B cell (primary cell): ENCODE measurements at places on chromosomes 1 and 21. TPM values are rescaled to one million over a fixed set of nuclear protein-coding genes. Genes with fewer than 3 reads are reported as not detected.

Gene PYCR2
- 107 and 134 TPM in 2 replicates for polyA plus RNA-seq

Gene LACTBL1
- not detected in 2 replicates for polyA plus RNA-seq

DNA sequence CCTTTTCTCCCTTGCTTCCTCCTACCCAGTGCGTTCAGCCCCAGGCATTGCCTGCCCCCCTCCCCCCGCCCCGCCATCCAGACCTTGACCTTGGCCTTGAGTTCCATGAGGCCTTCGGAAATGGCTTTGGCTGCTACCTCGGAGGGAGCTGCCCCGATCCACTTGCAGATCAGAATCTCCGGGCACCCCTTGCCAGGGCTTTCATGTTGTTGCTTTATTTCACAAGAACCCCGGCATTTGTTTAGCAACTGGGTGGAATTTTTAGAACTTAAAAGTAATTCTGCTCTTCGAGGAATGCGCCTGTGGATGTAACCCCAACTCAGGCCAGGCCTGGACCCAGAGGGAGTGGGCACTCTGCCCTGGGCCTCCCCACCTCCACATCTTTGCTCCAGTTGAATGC, 154.1 kb upstream of the TMEM51 start:
- DNase-seq, result no peak
- no peak overlapping the region for H3K27ac ChIP-seq
- no peak overlapping the region for H3K4me3 ChIP-seq
- H3K4me1 ChIP-seq, result no peaks in the 10 kb centered on the region
- H3K36me3 ChIP-seq, result no peaks in the 10 kb centered on the region

DNA sequence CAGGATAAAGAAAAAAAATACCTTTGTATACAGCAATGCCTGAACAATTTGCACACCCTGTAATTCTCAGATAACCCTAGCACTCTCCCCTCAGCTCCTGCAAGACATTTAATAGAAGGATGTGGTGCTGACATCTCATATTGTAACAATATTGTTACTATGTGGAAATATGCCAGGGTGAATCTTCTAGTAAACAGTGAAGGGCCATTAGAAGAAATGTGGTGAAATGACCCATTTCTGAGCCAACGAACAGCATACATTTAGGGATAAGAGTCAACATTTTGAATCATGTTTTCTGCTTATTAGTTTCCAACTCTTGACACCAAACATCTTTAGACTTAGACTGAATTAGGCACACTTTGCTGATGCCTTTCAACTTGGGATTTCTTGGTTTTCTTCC, 188.2 kb downstream of the KAZN start:
- DNase-seq, result no peak
- H3K27ac ChIP-seq, result no peak overlapping the region
- H3K27me3 ChIP-seq, result no peaks in the 10 kb centered on the region
- no peaks in the 10 kb centered on the region for H3K36me3 ChIP-seq
